ENCODE measurements at places on chromosomes 5 and 9.

DNA sequence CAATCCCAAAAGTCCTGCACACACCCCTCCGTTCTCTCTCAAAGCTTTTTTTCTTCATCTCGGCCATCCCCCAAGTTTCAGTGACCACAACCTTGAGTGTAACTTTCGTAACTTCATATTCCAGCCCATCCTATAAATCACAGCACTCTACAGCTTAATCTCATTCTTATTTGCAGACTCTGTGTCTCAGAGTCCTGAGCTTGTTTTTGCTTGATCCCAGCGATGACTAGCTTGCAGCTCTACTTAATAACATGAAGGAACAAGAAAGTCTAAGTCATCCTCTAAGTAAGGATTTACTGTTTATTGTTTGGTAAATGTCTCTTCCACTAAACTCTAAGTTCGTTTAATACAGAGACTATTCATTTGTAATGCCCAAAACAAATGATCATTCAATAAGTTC, 2.6 kb upstream of the SPDL1 start:
- peak; percentile 27 for DNase-seq

DNA sequence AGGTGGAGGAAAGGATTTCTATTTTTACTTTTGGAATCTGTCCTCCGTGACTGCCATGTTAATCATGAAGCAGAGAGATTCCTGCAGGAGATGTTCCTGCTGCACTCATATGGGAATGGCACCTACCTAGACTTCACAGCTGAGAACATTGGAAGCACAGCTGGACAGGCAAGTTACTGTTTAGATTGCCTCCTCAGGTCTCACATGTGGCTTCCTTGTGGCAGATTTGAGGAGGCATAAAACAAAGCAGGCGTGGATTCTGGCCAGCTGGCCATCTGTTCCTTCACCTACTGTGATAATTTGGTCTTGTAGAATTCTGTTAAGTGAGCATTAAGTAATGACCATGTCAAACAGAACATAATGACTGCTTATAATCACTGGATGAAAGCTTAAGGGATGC, 193.4 kb downstream of the EDIL3 start:
- no peak for DNase-seq

DNA sequence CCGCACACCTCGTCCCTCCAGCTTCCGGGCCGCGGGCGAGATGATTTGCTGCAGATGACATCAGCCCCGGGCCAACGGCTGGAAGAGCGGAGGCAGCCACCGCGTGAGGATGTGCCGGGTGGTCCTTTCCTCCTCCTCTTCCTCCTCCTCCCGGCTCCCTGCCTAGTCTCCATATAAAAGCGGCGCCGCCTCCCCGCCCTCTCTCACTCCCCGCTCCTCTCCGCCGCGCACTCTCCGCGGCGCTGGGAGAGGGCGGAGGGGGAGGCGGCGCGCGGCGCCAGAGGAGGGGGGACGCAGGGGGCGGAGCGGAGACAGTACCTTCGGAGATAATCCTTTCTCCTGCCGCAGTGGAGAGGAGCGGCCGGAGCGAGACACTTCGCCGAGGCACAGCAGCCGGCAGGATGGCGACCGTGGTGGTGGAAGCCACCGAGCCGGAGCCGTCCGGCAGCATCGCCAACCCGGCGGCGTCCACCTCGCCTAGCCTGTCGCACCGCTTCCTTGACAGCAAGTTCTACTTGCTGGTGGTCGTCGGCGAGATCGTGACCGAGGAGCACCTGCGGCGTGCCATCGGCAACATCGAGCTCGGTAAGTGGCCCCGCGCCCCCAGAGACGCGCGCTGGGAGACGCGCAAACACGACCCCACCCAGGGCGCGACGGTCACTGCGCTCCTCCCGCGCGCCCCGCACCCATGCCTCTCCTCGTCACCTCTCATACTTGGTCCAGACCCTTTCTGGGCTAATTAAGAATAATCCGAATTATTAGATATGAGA, at the start of gene MAP1B:
MAP1B (plus strand) TSS at position 345 of the 770 bp plus-strand sequence; CDS start at position 402, 57 bp downstream.
- peak; percentile 93 for DNase-seq

DNA sequence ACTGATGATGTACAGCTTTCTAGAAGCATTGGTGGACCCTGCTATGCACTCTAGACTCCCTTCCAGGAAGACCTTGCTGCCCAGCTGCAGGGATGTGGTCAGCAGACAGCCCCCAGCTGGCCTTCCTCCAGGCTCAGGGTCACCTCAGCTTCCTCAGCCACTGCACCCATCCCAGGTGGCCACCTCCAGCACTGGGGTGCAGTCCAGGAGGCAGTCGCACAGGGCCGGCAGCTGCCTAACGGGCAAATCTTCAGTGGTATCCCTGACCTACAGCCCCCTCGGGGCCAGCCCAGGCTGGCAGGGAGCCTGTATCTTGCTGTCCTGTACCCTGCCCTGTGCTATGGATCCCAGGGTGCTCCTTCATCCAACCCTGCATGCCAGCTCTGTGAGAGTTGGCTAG, 81.8 kb downstream of the GADD45G start:
- no peak for DNase-seq

DNA sequence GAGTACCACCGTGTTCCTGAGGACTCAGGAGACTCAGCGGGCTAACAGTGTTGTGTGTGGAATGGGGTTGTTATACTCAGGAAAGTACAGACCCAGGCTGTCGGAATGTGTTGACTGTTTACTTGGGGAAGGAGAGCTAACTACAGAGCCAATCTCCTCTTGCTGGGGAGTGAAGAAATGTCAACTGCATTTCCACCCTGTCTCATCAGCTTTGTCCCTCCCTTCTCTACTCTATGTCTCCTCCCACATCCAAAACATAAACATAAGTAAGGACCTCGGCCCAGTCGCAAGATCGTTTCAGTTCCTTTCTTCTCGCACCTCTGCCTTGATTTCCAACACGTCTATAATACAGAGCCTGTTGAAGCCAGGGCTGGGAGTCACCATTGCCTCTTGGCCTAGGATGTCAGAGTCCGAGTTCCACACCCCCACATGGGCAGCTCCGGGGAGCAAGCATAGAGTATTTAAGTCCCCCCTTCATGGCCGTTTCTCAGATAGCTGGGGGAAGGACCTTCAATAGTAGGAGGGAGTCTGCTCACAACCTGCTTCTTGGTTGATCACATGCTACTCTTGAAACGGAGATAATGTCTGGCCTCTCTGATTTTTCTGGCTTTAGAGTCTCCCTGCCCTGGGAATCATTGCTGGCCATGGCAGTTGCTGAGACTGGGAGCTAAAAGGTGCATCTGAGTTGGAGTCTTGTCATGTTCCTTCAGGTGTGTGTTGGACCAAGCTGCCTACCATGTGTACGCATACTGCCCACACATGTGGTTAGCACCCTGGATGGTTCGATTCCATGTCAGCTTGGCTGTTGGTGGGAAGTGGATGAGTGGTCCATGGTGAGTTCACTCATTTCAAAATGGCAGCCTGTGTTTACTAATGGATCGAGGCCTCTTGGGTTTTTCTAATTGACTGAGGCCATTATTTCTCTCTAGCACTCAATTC, 147.3 kb downstream of the MTX3 start:
- no peak for DNase-seq

GRCh38 chr5:24566933-24567332, 77.8 kb downstream of the CDH10 start:
- DNase-seq: no peak

DNA sequence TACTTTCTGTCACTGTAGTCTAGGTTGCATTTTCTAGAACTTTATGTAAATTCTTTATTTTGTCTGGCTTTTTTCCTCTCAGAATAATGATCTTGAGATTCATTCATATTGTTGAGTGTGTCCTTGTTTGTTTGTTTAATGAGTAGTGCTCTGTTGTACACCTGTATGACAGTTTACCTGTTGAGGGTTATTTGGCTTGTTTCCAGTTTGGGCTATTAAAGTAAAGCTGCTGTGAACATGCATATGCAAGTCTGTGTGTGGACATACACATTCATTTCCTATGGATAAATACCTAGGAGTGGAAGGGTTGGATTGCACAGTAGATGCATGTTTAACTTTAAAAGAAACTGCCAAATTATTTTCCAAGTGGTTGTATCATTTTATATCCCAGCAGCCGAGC, 30.4 kb downstream of the MVB12B start:
- no peak for DNase-seq

GRCh38 chr9:113397203-113397631, 3.9 kb downstream of the ALAD start:
- DNase-seq: no peak

GRCh38 chr5:87686975-87687374, 274.2 kb upstream of the CCNH start:
- no peak for DNase-seq

DNA sequence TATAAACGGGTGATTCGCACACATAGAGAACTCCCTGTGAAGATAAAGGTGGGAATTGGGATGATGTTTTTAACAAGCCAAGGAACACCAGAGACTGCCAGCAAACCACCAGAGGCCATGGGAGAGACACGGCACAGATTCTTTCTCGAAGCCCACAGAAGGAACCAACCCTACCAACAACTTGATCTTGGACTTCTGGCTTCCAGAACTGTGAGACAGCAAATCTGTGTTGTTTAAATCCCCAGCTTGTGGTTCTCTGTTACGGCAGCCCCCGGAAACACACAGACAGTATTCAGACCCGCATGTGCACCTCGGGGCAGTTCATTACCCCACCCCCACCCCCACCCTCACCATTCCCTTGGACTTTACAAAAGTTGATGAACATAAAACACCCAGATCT, 12.8 kb downstream of the AMBP start:
- no peak for DNase-seq

DNA sequence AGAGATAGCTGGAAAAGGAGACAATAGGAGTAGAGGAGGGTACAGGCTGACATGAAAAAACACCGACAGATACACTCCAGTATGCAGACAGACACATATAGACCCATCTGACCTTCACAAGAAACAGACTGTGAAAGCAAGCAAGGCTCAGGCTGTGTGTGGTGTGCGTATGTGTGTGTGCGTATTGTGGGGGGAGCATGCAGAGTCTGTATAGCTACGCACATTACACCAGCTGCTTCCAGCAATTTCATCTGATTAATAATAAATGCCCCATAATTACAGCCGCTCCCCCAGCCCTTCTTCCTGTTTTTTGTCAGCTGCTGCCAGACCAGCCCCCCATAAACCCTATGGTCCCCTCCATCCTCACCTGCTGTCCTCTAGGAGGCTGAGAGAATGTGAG, 6.7 kb downstream of the CNTFR start:
- DNase-seq: no peak

DNA sequence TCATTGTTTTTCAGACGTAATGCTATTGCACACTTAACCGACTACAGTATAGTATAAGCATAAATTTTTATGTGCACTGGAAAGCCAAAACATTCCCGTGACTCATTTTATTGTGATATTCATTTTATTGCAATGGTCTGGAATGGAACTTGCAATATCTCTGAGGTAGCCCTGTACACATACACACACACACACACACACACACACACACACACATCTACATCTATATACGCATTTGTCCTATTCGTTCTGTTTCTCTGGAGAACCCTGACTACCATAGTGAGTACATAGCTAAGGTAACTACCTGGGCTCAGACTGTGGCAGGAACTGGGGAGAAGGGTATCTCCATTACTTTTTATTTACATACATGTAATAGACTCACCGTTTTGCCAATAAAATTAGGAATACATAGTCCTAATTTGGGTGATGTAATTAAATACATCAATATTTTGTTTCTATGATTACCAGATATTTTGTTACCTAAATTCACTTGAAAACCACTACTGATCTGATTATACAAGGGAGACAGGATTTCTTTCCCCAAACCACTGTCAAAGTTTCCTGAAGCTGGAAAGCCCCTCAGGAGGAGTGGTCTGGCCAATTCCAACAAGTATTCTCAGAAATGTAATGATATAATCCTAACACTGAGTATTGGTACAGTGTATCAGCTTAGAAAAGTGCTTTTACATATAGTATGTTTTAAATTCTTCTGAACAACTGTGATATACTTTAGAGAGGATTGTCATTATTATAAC, 74.0 kb upstream of the PLPP1 start:
- DNase-seq: peak; percentile 39

DNA sequence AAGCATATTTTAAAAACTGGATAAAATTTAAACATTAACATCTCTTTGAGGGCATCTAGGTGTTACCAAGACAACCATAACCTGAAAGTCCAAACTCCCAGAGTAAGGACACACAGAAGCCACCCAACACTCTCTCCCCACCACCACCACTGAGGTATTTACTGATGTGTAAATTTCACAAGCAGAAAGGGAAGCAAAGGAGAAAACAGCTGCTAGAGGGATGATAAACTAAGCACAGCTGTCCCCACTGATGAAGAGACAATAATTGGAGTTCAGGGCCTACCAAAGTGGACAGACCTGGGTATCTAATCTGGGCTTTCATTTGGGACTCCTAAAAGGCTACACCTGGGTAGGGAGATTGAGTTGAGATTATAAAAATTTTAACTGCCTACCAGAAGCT, 63.6 kb downstream of the FRMD3 start:
- DNase-seq: no peak

Measured in osteoblast (primary cell).